ENCODE measurements at places on chromosomes 3 and 15.

DNA sequence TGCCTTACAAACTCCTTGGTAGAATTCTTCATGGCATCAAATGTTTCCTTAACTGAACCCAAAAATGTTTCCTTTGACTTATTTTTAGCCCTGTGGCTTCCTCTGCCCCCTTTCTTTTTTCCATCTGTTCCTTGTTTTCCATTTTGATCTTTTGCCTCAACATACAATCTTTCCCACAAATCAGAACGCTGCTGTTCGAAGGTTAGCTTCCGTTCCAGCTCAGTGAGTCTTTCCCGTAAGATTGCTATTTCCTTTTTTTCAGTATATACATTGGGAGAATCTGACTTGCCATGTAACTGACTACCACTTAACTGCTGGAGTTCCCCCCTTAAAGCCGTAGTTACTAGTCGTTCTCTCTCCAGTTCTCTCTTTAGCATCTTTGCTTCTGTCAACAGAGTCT lies 41.2 kb downstream of the PIGB start:
- DNase-seq, result no peak

DNA sequence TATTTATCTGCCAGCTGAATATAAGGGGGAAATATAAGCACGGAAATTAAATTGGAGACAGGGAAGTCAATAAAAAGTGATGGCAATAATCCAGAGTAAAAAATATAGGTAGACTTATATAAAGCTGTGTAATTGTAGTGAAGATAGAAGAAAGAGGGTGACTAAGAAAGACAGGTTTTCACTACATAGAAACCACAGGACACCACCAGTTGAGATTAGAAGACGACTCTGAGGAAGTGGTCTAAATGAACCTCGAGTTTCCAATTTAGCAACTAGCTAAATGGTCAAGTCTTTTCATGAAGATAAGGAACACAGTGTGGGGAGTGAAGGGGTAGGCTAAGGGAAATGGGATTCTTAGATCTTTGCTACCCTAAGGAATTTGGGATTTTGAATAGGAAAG lies 188.8 kb upstream of the ARL6 start:
- no peak for DNase-seq

- no peak for DNase-seq
Measured at GRCh38 chr3:194272861-194273742, 78.0 kb downstream of the CPN2 start.

DNA sequence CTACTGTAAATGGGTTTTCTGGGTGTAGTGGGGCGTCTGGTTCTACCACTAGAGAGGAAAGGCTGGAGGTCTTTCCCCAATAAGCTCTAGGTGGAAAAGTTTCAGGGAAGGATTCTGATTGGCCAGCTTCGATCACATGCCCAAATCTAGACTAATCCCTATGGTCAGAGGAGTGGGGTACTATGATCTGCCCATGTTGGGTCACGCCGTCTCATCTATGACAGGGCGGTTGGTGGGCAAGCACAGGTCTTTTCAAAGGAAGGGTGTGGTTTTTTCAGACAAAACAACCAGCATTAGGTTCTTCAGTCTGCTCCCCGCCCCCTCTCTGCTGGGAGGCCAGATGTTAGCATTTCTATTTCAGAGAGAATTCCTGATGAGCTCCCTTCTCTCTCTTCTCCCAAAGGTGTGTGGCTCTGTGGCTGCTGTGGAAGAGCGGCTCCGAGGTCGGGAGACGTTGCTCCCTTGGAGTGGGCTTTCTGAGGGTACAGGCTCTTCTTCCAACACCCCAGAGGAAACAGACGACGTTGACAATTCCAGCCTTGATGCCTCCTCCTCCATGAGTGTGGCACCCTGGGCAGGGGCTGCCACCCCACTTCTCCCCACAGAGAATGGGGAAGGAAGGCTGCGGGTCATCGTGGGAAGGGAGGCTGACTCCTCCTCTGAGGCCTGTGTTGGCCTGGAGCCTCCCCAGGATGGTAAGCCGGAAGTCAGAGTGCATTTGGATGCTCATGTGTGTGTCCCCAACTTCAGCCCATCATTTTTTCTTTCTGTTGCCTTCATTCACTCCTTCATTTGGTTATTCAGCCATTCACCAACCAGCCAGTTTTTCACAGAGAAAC lies 9.7 kb upstream of the TATDN2 start:
- DNase-seq, result no peak

DNA sequence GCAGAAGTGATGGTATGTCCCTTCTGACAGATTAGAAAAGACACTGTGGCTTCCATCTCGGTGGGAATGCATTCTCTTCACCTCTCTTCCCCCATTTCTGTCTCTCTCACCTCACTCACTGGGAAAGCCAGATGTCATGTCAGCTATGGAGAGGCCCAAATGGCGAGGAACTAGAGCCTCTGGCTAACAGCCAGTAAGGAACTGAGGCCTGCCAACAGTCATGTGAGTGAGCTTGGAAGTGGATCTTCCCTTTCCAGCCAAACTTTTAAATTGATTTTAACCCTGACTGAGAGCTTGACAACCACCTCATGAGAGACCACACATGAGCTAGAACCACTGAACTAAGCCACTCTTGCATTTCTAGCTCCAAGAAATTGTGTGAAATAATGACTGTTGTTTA lies 35.2 kb upstream of the CDAN1 start:
- no peak for DNase-seq

DNA sequence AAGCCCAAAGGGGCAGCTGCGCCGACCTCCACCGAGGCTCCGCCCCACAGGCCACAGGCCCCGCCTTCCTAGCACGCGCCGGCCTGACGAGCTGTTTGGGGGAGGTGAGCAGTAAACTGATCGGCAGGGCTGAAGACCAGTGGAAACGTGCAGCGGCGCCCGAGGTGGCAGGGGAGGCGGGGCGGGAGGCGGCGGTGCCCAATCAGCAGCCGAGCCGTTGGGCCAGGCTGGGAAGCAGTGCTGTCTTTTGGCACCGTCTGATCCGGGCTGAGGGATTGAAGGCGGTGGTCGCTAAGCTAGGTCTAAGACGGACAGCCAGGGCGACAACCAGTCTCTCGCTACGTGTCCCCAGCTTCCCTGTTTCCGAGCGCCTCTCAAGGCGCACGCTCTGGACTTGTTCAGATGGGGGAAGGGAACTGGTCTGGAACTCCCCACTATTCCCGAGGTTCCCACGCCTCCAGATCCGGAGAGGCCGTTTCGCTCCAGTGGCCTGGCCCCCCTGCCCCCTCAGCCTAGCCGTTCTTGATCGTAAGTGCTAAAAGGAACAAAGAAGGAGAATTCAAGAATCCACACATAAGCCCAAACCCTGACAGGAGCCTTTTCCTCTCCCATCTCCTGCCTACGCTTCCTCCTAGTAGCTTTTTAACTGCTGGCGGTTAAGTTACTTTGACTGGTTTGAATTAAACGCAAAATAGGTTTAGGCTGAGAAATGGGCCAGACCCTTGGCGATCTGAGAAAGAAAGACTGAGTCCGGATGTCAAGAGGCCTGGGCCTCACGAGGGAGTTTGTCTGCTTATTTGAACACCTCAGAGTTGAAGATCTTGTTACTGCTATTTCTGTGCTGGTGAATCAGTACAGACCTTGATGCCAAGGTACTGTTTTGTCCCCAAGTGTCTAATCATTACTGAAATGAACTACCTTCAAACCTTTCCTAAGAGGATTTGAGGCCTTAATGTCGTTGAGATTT lies at the start of gene FMN1:
TSS of gene FMN1 (minus strand) at position 11 of the 967 bp plus-strand sequence. CDS start 39,800 bp downstream, outside the sequence.
- DNase-seq, result peak; percentile 76

GRCh38 chr3:174159604-174160003 lies 699.5 kb upstream of the NAALADL2 start:
- no peak for DNase-seq

DNA sequence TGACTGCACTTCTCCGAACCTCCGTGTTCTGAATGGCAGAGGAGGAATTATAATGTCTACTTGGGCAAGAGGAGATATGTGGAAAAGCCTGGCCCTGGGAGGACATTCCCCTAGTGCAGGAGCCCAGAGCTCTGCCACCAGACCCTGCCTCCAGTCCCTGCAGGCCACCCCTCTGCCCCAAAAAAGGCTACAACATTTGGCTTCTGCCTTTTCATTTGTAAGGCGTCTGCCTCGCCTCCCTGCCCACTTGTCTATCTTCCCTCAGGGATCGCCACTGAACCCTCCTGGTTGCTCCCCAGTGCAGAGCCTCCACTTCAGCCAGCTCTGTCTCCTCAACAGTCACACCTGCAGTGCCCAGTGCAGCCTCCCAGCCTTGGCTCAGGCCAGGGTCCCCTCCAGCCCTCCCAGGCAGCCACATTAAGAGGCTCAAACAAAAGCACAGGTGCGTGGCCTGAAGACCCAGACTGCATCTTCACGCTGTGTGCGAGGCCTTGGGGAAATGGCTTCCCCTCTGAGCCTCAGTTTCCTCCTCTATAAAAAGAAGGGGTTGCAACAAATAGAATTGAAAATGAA lies 125.9 kb upstream of the SMAD3 start:
- no peak for DNase-seq

DNA sequence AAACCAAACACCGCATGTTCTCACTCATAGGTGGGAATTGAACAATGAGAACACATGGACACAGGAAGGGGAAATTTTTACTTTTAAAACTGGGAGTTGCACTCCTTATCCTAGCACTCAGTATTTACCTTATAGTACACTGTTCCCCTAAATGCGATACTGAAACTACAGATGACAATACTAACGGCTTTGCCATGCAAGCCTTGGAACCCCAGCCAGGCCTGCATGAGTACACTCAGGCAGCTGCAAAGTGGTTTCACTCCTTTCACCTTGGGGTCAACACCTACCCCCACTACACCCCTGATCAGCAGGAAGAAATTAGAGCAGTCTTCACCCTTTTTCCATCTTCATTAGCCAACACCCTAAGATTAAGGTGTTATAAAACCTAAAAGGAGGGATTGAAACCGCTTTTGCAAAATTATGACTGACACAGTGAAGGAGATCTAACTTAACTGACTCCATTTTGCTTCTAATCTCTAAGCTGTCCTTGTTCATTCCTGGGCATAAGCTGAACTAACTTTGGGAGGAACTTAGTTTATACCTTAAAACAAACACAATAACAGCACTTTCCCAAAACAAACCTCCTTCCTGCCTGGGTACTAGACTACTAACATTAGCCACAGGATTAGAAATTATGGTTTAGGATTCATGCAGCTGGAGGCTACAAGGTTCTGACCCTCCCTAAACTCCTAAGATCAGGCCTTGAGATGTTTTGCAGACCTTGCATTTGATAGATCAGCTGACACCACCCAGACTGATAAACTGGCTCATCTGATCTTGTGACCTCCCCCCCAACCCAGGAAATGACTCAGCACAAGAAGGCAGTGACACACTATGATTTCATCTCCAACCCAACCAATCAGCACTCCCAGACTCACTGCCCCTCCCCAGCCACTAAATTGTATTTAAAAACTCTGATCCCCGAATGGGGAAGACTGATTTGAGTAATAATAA lies 452.1 kb upstream of the PPP2R3A start:
- no peak for DNase-seq

- peak; percentile 21 for DNase-seq
Measured at GRCh38 chr15:90086868-90087268, 15.4 kb downstream of the IDH2 start.

DNA sequence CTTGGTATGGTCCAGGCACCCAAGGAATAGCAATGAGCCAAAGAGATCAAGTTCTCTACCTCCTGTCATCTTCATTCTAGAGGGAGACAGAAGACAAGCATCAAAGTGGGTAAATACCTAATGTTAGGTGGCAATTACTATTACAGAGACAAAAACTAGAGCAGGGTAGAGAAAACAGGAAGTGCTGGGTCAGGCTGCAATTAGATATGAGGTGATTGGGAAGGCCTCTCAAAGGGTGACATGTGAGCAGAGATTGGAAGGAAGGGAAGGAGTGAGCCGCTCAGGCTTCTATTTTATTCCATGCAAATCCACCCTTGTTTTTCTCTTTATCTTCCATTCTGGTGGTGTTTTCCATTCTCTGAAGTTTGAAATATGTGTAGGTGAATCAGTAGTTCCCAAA lies 37.4 kb downstream of the EBLN2 start:
- no peak for DNase-seq

DNA sequence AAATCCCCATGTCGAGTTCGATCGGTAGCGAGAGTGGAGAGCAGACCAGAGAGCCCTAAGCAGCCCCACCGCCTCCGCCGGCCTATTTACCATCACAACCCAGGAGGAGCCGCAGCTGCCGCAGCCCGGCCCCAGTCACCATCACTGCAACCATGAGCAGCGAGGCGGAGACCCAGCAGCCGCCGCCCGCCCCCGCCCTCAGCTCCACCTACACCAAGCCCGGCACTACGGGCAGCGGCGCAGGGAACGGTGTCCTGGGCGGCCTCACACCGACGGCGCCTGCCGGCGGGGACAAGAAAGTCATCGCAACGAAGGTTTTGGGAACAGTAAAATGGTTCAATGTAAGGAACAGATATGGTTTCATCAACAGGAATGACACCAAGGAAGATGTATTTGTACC lies 89.5 kb upstream of the TPM1 start:
- DNase-seq, result no peak

DNA sequence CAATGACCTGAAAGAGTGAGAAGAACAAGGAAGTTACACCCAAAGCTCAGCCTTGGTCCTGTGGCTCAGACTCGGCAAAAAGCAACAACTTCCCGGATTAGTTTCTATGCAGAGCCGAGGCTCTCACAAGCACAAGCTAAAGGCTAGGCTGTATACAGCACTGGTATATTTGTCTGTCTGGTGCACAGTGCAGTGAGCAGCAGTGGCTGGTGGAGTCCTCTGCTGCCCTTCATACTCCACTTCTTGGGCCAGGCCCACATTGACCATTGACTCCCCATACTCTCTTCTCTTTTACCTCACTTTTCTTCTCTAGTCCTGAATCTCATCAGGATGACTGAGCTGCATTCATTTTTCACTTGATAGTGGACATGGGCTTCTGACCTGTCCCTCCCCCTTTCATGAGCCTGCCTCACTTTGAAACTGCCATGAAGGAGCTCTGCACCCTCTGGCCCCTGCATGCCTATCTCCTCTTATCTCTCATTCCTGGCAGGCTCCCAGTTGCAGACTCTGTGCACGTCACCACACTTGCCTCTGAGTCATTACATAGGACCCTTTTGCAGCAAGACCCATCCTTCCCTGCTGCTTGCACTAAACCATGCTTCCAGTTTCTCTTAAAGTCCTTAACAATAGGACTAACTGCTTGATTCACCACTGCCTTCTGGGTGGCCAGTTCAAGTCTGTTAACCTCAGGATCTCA lies 379.3 kb downstream of the NTRK3 start:
- no peak for DNase-seq

GRCh38 chr3:9422712-9423424 lies 25.5 kb downstream of the SETD5 start:
- no peak for DNase-seq

- DNase-seq, result no peak
Measured at GRCh38 chr3:49619649-49620048, 54.5 kb upstream of the APEH start.

GRCh38 chr15:92879949-92880725 lies 20.0 kb upstream of the CHD2 start:
- DNase-seq, result no peak

DNA sequence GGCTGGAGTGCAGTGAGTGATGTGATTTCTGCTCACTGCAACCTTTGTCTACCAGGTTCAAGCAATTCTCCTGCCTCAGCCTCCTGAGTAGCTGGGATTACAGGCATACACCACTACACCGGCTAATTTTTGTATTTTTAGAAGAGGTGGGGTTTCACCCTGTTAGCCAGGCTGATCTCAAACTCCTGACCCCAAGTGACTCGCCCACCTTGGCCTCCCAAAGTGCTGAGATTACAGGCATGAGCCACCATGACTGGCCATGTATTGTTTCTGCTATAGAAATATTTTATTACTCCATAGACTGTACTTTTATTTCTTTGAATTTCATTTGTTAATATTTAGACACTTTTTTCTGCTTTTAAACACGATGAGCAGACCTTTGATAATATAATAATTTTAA lies 60.4 kb downstream of the GTF2E1 start:
- no peak for DNase-seq

- DNase-seq, result no peak
Measured at GRCh38 chr3:136068708-136069107, 103.2 kb downstream of the PPP2R3A start.

Data from stimulated activated CD8-positive, alpha-beta memory T cell treated with anti-CD3 and anti-CD28 coated beads, Interleukin-4, amount 100 ng/mL, for 4 hours (primary cell).